ENCODE measurements at places on chromosomes 11 and 22.

DNA sequence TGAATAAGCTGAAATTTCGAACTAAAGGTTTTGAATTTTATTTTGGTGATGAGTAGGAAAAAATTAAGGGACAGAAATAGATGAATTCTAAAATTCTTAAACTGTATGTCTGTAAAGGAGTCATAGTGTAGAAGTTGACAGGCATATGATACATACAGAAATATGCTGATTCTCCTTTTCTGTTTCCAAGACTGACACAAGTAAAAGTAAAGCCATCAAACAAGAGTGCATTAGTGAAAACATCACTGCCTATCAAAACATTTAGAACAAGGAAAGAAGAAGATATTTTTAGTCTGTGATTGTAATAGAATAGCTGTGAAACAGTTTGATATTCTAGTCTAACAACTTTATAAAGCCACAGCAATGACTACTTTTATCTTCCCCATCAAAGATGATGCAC lies 1318.0 kb upstream of the TENM4 start:
- DNase-seq: no peak

DNA sequence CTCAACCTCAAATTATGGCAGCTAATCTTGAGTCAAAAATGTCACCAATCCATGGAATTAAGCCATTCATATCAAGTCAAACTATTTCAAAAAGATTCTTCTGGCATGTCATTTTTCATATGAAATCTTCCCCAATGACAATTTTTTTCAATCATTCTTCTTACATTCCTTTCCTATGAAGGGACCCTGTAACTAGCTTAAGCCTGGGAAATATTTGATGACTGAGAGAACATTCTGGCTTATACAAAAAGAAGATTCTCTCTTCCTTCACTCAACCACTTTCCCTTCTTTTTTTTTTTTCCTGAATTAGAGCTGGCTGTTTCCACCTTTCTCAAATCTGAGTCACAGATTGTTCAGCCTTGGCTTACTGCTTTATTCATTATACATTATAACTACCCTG lies 903.7 kb downstream of the FAM181B start:
- no peak for DNase-seq

- DNase-seq: no peak
Observed at GRCh38 chr22:20031732-20032406, 11.0 kb downstream of the TANGO2 start.

DNA sequence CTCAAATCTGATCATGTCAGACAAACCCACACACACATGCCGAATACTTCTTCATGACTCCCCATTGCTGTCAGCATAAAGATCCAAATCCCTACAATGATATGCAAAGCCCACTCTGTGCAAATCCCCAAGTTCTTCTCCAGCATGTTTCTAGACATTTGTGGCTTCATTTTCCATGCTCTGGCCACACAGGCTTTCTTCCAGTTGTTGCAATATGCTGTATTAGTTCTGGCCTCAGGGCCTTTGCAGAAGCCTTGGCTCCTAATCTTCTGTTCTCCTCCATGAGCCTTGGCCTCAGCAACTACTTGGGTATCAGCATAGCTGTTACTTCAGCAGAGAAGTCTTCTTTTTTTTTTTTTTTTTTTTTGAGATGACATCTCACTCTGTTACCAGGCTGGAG lies 49.6 kb downstream of the NAV2 start:
- no peak for DNase-seq

GRCh38 chr11:30326114-30326778 lies 3.3 kb downstream of the ARL14EP start:
- peak; percentile 46 for DNase-seq

GRCh38 chr11:90373971-90374370 lies 151.1 kb upstream of the CHORDC1 start:
- DNase-seq: no peak

DNA sequence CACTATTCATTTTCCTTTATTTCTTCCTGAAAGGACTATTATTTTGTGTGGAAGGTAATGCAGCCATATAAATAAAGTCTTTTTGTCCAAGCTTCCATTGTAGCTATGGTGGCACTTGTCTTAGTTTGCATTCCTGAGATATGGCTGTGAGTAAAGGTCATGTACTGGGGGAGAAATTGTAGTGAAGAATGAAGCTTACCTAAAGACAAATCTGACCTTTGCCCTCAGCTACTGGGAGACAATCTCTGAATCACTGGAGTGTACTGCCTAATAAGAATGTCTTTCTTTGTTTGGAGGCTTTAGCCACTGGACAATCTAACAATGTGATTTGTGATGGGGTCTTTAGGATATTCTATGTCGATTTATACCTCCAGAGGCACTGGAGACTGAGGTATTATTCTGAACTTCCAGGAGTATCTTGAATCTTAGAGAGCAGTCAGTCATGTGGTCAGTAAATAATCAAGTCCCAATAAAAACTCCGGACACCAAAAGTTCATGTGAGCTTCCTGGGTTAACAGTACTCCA lies 39.7 kb upstream of the OR5AK2 start:
- DNase-seq: no peak

GRCh38 chr11:34002420-34002819 lies 49.1 kb upstream of the CAPRIN1 start:
- no peak for DNase-seq

GRCh38 chr11:103794262-103794661 lies 242.2 kb upstream of the DDI1 start:
- DNase-seq: peak; percentile 57

All from adipocyte (in vitro differentiated cells).